Neural progenitor cell (in vitro differentiated cells): ENCODE measurements at places on chromosomes 11 and 22. TPM values are rescaled to one million over a fixed set of nuclear protein-coding genes. Genes with fewer than 3 reads are reported as not detected.

- DNase-seq = no peak
Measured at GRCh38 chr22:45817745-45818423, 146.2 kb downstream of the ATXN10 start.

- peak; percentile 32 for DNase-seq
Measured at GRCh38 chr11:4991060-4991459, 3.6 kb upstream of the OR51L1 start.

GRCh38 chr11:64629796-64630562, 39.0 kb downstream of the SLC22A12 start:
- peak; percentile 79 for DNase-seq

DNA sequence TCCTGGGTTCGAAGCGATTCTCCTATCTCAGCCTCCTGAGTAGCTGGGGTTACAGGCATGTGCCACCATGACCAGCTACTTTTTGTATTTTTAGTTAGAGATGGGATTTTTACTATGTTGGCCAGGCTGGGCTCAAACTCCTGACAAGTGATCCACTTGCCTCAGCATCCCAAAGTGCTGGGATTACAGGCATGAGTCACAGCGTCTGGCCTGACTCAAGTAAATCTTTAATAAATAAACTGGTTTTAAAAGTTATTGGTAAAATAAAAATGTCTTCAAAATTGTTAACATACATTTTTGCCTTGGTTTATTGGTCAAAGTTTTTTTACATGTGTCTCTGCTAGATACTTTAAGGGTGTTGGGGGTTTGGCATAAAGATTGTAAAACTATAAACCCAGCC, 7.3 kb upstream of the PES1 start:
- no peak for DNase-seq

GRCh38 chr22:46972256-46972655, 209.8 kb downstream of the TBC1D22A start:
- DNase-seq = no peak

DNA sequence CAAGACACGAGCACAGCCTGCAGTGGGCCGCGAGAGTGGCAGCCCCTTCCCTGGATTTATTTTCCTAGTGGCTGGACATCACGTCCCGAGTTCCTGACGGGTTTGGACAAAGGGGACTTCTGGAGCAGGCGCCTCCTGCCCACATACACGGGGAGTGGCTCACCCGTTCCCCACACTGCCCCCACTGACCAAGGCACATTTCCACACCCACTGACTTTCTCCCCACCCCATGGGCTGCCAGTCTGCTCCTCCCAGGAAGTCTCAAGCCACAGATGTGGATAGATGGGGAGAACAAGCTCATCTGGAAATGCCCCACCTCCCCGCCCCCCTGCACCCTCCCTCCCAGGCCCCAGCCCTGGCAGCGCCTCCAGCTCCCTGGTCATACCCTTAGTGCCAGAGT, 34.0 kb upstream of the FADD start:
- no peak for DNase-seq

- no peak for DNase-seq
Measured at GRCh38 chr22:36415415-36416168, 27.8 kb upstream of the MYH9 start.

GRCh38 chr22:27513021-27513420, 288.5 kb downstream of the MN1 start:
- no peak for DNase-seq

DNA sequence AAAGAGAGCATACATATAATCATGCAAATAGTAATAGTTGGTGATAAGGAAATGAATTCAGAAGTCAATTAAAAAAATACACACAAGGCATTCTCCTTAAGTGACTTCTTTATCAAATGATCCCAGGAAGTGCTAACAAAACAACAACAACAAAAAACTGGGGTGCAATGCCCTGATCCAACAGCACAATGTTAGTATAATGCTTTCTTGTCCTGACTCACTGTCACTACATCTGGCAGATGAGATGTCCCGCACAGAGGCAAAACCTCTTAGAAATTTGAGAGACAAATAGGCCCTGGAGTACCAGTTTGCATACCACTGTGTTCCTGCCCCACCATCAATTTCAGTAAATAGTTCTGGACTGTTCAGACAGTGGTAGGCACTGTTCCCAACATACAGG, 11.0 kb upstream of the AMBRA1 start:
- no peak for DNase-seq

Gene CASP12
- not detected in 2 replicates for total RNA-seq

Gene SAAL1
- total RNA-seq = 50.8 and 73.4 TPM in 2 replicates

Gene GPHA2
- total RNA-seq = 1.5 TPM in 1 of 2 replicates, not detected in the other

Gene APOL5
- not detected in 2 replicates for total RNA-seq
